Posterior vena cava (tissue), 2 donors: ENCODE measurements at places on chromosomes 6 and 20. TPM values are rescaled to one million over a fixed set of nuclear protein-coding genes. Genes with fewer than 3 reads are reported as not detected.

Gene TUBB2B
- total RNA-seq, result 3.0 TPM

Gene DLL1
- total RNA-seq, result 14.1 TPM

Gene IPCEF1
- 3.7 TPM for total RNA-seq

Gene GSTA3
- total RNA-seq, result not detected

Gene SNTA1
- total RNA-seq, result 44.7 TPM
